ENCODE measurements at places on chromosomes 1 and 21.

GRCh38 chr1:39960431-39960958, 5.5 kb downstream of the MFSD2A start:
- peak; percentile 46 for DNase-seq

DNA sequence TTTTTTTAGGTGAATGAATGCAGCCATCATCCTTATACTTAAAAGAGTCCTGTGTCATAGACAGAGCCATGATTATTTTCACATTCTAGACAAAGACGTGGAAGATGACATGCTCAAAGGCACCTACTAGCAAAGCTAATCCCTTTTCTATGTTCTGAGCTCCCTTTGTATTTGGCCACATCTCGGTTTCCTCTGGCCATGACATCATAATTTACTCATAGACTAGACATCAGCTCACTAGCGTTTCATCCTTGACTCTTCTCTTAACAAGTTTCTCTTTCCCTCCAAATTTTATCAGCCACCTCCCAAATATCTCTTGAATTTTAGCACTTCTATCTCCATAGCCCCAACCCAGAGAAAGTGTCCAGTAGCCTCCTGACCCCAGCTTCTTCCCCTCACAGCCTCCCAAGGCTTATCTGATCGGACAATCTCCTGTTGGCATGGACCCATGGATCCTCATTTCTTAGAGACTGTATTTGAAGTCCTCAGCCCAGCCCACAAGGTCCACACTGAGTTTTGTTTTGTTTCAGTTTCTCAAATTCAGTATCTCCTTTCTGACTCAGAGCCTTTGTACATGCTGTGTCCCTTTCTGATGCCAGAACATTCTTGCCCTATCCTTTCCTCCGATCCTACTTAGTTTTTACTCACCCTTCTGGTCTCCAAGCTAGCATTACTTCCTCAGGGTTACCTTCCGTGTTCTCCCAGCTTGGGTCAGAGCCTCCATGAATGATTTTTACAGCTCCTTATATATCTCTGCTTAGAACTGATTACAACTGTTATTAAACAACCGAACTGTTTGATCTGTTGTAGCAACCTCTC, 33.0 kb upstream of the EPS8L3 start:
- no peak for DNase-seq

DNA sequence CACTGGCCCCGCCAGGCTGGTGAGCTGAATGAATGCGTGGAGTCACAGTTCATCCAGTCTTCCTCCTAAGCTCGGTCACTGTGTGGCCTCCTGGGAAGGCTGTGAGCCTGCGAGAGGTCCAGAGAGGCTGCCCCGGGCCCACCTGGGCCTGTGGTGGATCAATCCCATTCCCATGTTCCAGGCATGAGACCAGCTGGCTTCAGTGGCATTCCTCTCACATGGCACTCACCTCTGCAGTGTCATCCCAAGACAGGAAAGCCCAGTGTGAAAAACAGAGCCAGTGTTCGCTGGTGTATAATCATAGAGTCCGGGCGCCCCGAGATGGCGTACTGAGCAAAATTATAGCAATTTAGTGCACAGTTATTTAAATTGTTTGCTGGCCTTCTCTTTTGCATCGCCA, 37.6 kb upstream of the EPHA8 start:
- DNase-seq = no peak

DNA sequence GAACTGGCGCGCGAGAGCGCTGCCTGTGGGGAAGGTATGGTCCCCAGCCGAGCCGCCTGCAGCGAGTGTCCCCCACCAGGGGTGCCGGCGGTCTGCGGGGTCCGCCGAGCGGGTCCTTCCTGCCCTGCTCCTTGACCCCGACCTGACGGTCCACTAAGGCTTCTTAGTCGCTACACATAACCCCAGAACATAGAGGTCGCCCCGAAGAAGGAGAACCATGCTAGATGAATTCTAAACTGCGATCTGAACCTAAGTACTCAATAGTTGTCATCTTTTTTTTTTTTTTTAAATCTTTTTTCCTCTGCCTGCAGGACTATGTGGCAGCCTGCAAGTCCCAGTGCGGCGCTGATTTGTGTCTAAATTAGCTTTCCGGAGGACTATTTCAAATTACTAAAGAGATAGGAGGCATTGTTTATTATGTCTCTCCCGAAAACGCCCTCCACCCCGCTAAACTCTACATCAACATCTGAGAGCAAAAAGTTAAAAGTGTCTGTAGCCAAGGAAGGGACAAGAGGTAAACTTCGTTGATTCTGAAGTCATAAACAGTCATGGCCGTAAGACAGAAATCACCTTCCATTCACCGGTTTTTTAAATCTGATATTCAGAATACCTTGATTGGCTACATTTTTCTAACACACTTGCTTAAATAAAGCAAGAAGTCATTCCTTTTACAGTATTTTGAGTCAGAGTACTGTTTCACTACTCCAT, 476 bp downstream of the AXDND1 start:
- no peak for DNase-seq

GRCh38 chr1:5348732-5349465, 643.3 kb downstream of the NPHP4 start:
- DNase-seq = no peak

DNA sequence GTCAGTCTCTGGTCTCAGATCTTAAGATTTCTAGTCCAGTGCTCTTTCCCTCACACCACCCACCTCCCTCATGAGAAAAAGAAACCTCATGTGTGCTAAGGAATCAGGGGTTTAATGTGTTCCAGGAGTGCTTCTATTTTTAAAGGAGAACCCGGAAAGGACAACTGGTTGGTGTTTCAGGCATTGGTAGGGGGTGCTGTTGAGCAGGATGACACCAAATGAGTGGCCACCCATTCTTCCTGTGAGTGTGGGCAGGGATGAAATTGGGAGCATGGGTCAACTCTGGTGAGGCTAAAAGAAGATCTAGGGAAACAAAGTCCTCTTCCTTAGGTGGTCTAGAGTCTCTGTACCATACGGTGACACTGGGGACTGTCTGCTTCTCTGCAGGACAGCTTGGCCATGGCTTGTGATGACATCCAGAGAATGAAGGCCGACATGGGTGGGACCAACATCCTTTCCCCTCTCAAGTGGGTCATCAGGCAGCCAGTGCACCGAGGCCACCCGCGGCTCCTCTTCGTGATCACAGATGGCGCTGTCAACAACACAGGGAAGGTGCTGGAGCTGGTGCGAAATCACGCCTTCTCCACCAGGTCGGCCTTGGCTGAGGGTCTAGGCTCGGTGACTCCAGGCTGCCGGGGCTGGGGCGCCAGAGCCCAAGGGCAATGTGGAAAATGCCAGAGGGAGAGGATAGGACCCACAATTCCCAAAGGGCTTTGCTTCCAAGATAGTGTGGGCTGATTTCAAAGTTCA, 39.3 kb downstream of the VWA5B1 start:
- no peak for DNase-seq

- DNase-seq = no peak
Measured at GRCh38 chr1:63458750-63459149, 64.3 kb downstream of the ITGB3BP start.

DNA sequence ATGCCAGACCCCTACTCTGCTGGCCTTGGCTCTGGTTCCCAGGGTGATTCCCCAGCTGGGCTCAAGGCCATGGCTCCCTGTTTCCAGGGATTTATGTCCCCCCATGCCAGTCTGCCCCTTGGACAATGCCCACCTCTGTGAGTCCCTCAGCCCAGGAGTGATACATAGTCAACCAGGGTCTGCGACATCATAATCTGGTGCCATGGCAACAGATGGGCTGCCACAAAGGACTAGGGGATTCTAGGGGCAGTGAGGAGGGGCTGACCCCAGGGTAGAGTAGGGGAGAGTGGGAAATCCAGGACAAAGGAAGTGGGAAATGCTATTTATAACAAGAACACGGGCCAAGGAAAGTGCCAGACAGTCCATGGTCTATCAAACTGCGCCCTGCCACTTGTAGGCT, 33.8 kb downstream of the LRP8 start:
- no peak for DNase-seq

DNA sequence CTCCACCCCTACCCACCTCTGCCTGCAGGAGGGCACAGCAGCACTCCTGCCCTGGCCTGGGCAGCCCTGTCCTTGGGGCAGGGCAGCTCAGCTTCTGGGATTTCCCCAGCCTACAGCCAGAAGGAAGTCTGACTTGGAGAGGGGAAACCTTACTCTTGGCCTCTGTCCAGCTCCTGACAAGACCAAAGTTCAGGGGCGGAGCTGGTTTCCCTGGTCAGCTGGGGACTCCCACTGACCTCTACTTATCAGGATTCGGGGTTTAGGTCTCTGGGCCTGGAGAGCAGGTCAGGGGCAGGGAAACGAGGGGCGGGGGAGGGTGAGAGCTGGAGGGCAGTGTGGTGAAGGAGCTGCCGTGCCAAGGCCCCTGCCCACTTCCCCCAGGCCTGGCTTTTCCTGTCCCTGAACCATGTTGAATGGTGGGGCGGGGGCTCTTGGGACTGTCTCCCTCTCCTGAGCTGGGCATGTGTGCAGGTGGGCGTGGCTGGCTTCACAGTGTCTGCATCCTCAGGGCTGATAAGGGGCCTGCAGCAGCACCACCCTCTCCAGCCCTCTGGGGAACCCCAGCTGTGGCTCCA, 16.8 kb upstream of the ETV3 start:
- no peak for DNase-seq

DNA sequence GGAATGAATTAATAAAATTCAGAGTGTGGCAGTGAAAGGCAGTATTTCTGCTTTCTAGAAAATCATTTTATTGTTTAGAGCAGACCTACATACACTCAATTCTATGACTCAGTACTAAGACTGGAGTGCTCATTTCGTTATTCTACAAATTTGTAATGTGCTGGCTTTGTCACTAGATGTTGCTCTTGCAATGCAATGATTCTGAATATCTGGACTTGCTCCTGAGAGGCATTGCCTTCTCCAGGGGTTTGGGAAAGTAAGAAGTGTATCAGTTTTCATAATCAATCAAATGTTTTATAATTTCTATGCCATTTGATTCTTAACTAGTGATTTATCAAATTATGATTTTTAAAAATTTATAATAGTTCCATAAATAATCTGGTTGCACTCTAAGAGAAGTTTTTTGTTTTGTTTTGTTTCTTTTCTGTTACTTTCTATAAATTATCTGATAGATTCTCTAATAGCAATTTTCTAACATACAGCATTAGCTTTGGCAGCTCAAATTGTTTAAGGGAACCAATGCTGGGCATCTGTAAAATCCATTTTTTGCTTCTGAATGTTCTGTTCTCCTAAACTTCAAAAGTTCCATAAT, 280.5 kb upstream of the SGIP1 start:
- DNase-seq = no peak

GRCh38 chr1:174445817-174446216, 1.9 kb upstream of the GPR52 start:
- no peak for DNase-seq

GRCh38 chr1:18795002-18795689, 64.3 kb downstream of the TAS1R2 start:
- no peak for DNase-seq

DNA sequence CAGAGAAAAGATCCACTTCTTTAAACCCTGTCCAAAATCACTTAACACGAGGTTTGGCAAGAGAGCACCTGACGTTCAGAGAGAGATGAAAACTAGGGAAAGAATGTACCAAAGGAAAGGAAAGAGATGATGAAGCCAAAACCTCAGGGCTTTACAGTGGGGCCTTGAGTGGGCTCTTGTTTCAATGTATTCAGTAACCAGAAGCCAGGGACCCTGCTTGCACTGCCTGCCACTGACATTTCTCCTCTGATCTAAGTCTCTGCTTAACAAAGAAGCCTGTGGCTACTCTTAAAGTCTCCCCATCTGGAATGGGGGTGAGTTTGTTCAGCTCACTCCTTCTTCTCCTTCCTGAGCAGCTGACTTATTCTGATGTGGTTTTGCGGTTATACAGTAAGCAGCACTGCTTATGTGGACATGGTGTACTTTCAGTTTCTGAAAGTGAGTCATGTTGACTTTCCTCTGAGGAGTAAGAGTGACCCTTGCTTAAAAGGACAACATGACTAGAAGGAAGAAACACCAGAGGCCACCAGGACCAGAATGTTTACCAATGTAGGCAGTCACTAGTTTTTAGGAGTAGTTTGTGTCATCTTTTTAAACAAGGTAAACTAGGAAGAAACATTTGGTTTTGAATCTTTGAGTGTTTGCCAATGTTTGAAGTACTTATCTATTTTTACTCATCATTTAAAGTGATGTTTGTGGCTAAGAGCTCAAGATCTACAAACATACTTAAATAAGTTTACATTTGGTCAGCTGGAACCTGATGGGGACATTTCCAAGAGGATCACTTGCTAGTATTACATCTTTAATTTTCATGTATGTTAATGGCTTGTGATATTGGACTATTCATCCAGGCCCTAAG, 87.4 kb downstream of the FASLG start:
- DNase-seq = peak; percentile 29

- DNase-seq = no peak
Measured at GRCh38 chr1:17586172-17586964, 46.9 kb downstream of the ARHGEF10L start.

- no peak for DNase-seq
Measured at GRCh38 chr21:43842742-43843141, 22.3 kb upstream of the AGPAT3 start.

- no peak for DNase-seq
Measured at GRCh38 chr1:245225322-245226202, 70.8 kb downstream of the KIF26B start.

GRCh38 chr1:93749894-93750301, 68.3 kb upstream of the BCAR3 start:
- DNase-seq = peak; percentile 33

DNA sequence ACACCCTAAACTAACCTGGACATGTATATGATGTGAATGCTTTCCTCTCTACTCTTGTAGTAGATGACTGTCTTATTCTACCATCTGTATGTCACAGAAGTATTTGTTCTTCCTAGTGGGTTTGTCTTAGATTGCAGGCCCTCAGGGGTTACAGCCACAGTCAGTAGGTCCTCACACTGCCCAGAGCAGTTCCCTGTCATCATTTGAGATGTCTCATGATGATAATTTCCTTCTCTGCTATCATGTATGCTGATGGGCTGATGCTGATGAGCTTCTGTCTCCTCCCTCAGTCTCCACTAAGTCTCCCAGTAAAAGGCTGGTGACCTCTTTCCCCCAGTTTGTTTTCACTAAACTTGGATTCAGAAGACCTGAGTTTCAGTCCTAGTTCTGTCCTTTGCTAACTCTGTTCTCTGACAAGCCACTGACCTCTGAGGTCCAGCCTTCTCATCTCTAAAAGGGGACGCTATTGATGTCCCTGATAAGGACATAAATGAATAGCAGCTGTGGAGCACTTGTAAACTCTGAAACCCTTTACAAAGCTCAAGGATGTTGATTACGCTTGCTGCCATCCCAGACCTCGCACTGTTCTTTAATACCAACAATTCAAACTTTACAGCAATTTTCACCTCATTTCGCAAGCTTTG, 3.1 kb upstream of the ETV3 start:
- DNase-seq = no peak

- no peak for DNase-seq
Measured at GRCh38 chr1:32652244-32652962, 1.4 kb downstream of the RBBP4 start.

- DNase-seq = no peak
Measured at GRCh38 chr1:39184354-39184818, 20.1 kb upstream of the MACF1 start.

DNA sequence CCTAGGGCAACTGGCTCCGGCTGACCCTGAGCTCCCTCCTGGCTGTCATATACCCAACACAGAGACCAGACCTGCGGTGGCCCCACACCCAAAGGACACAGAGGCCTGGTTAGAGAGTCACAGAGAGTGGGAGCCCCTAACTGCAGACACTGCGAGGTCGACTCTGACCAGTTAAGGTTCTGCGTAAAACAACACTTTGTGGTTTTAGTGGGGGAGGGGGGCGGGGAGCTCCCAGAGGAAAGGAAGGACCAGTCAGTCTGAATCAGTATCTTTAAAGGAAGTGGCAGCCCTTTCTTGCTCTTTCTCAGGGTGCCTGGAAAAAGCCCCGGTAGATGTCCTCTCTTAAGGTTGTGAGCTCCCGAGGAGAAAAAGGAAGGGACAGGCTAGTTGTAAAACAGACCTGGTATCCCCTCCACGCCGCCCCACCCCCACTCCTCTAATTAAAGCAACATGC, 2.4 kb downstream of the SSBP3 start:
- no peak for DNase-seq

All from GM19239 (cell line).